ENCODE measurements at places on chromosomes 7 and 10.

- no peak for DNase-seq
Observed at GRCh38 chr10:8013006-8013405, 41.5 kb upstream of the GATA3 start.

DNA sequence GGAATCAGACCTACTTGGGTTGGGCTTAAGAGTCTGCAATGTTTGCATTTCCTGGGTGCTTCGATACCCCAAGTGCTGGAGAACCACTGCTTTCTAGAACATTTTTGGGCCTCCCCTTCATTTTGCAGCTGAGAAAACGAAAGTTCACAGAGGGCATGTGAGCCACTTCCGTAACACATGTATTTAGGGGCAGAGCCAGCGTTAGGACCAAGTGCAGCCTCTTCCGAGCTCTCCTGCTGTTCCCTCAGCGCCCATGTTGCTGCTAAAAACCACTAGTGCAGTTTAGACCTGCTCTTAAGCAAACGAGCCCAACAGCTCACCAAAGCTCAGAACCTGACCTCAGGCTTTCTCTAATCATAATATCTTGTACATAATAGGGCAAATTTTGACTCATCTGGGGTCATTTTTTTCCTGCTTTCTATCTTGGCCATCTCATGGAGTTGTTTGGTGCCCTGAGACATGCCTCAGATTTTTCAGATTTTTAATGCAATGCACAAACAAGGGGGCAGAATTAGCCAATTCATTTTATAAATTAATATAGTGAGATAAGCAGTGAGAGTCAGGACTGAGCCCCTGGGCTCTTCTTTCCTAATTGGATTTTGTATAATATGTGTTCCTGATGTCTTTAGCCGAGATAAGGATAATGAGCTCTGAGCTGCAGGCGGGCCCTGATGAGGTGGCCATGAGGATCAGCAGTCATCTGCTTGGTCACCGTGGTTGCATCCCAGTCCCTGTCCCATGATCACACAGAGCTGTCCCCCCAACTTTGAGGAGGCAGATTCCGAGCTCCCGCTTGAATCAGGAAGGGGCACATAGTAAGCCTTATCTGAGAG is 12.9 kb downstream of the BAG3 start:
- DNase-seq = no peak

GRCh38 chr7:148256433-148256832 is 334.1 kb upstream of the C7orf33 start:
- no peak for DNase-seq

DNA sequence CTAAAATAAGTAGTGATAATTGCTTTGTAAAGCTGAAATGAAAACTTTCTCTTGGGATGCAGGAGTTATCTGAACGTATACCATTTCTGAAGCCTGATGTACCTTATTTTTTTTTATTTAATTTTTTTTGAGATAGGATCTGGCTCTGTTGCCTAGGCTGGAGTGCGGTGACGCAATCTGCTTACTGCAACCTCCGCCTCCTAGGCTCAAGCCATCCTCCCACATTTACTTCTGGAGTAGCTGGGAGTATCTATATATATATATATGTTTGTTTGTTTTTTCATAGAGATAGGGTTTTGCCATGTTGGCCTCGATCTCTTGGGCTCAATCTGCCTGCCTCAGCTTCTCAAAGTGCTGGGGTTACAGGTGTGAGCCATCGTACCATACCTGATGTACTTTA is 2.4 kb downstream of the PMPCB start:
- DNase-seq = no peak

GRCh38 chr7:34137176-34137575 is 231.8 kb downstream of the BMPER start:
- no peak for DNase-seq

- no peak for DNase-seq
Observed at GRCh38 chr7:128843938-128844621, 13.9 kb downstream of the FLNC start.

GRCh38 chr10:97533888-97534287 is 35.2 kb downstream of the UBTD1 start:
- no peak for DNase-seq

GRCh38 chr7:28408960-28409715 is 3.2 kb upstream of the CREB5 start:
- DNase-seq = peak; percentile 69

GRCh38 chr10:21515361-21516241 is 9.9 kb downstream of the SKIDA1 start:
- DNase-seq = no peak

GRCh38 chr10:20674926-20675325 is 222.2 kb downstream of the NEBL start:
- DNase-seq = no peak

DNA sequence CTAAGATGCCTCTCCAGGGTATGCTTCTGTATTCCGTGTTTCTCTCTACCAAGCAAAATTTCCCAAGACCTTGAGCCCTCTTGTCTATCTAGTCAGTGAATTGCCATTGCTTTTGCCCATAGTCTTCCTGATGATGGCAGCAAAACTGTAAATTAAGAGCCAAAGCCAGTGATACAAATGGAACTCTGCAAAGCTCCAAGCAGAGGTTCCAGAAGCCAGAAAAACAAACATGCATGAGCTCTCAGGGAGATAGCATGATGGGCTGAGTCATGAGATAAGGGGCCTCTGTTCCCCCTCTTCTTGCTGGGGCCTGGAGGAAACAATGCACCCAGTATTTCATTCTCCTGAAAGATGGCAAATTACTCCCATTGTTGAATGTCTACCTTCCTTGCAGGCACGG is 24.7 kb downstream of the LSMEM1 start:
- no peak for DNase-seq

DNA sequence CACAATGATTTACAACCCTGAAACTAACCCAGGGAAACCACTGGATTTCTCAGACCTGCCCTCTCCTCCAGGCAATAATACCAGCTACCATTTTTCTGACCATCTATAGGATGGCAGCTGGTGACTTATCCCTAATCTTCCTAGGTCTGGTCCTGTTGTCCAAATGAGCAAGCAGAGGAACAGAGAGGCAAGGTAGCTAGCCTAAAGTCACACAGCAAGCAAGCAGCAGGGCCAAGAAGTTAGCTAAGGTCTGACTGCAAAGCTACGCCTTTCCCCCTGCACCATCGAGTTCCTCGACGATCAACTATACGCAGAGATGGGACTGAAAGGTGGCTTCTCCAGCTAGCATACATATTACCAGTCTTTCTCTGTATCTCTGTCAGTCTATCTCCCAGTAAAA is 25.3 kb downstream of the ATXN7L1 start:
- DNase-seq = no peak

GRCh38 chr10:97183314-97183713 is 2.4 kb downstream of the SLIT1 start:
- no peak for DNase-seq

DNA sequence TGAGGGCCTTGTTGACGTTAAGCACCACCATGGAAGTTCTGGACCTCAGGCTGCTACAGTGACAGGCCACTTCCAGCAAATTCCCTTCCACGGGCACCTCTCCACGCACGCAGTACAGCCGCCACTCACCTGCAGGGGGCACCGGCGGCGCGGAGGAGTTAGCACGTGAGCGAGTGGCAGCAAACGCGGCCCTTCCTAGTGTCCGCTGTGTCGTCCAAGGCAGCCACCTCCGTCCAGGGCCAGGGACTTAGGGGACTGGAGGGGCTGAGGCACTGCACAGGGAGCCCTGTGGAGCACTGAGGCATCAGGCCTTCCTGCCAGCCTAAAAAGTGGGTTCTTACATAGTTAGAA is 164.4 kb downstream of the SVIL start:
- peak; percentile 13 for DNase-seq

DNA sequence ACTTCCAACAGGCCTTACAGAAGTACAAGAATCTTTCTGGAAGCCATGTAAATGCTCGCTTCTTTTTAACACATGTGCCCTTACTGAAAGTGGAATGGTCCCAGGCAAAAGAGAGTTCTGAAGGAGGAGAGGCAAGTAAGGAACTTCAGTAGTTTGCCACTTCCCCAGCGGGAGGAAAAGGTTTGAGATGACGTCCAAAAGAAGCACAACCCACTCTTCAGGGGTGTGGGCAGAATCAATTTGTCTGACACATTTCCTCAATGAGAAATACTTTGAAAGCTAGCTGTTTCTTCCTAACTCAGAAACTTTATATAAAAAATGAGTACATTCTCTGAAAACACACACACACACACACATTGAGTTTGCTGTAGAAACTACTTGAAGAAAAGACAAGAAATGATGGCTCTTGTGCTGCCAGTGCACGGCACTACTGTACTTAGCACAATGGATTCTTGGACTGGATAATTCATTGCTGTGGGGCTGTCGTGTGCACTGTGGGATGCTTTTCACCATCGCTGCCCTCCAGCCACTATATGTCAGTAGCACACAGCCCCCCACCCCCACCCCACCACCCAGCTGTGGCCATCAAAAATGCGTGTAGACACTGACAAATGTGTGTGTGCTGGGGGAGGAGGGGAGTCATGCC is 183.0 kb downstream of the SRPK2 start:
- DNase-seq = no peak

- no peak for DNase-seq
Observed at GRCh38 chr10:125448596-125448995, 234.4 kb downstream of the TEX36 start.

GRCh38 chr7:146554556-146554955 is 438.0 kb downstream of the CNTNAP2 start:
- no peak for DNase-seq

DNA sequence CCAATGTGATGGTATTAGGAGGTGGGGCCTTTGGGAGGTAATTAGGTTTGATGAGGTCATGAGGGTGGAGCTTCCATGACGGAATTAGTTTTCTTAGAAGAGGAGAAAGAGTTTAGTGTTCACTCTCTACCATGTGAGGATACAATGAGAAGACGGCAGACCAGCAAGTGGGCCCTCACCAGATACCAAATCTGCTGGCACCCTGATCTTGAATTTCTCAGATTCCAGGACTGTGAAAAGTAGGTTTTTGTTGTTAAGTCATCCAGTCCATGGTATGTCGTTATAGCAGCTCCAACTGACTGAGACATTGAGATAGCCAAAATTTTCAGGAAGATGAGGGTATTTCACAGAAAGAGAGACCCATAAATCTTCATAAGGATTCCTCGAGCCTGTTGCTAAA is 3.6 kb upstream of the TMEM196 start:
- DNase-seq = no peak

DNA sequence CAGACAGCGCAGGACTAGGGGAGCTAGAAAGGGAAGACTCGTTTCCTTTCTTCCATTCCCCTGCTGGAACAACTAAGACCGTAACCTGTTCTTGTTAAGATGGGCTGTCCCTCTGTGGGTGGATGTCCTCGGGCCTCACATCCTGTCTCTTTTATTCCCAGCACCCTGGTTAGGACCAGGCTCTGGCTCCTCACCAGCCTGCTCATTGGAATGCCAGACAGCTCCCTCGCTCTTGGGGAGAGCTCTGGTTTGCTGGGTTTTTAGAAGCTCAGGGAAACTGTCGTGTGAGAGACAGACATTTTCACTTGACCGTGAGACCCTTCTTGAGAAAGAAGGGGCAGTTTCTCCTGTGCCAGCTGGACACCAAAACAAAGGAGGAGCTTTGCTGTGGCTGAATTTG is 58.1 kb upstream of the HABP2 start:
- no peak for DNase-seq

GRCh38 chr7:99729486-99730237 is 5.3 kb downstream of the CYP3A7 start:
- no peak for DNase-seq

- no peak for DNase-seq
Observed at GRCh38 chr10:85874208-85874607, 492.4 kb downstream of the GRID1 start.

GRCh38 chr7:132488634-132489302 is 87.5 kb downstream of the PLXNA4 start:
- DNase-seq = no peak

GRCh38 chr10:105207476-105207995 is 566.4 kb downstream of the SORCS3 start:
- DNase-seq = no peak

- DNase-seq = no peak
Observed at GRCh38 chr10:112774798-112775197, 175.2 kb upstream of the TCF7L2 start.

DNA sequence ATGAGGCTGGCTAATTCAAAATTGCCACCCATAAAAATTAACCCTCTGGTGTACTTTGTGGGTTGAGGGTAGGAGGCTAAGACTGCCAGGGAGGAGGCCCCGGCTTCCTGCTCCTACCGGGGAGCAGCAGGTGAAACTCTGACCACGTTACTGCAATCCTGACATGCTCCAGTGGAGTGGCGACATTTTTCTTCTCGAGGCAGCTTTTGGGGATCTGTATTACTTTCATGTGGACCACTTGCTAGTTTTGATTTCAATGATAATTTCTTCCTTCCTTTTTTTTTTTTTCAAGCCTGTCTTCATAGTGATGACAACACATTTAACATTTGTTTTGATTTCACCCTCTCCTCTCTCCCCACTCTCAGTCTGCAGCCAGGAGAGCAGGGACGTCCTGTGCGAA is 14.6 kb downstream of the GATA3 start:
- no peak for DNase-seq

DNA sequence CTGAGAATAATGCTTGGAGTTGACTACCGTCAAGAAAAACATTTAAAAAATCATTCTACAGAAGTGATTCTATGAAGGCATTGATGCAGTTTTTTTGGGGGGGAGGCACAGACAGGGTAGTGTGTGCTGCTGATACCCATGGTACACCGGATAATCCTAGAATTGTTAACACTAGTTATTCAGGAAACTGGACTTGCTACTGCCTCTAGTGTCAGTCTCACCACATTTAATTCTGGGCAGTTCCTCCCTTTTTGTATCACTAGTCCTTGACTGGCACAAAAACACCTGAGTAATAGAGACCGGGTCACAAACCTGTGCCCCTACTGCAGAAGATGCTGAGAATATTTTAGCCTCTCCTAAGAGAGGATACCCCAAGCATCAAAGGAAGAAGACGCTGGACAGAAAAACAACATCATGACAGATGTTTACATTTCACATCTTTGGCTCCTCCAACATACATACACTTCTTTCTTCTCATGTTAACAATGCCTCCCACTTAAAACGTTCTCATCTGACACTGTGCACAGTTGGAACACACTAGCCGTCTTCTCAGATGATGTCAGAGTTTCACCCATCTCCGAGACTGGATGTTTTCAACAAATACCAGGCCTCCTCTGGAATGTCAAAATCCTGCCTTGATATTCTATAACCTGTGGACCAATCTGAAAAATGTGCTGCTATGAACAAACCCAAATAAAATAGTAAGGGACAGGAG is 13.1 kb upstream of the TCAF1 start:
- DNase-seq = no peak

GRCh38 chr7:110604885-110605284 is 486.0 kb upstream of the LRRN3 start:
- DNase-seq = no peak

DNA sequence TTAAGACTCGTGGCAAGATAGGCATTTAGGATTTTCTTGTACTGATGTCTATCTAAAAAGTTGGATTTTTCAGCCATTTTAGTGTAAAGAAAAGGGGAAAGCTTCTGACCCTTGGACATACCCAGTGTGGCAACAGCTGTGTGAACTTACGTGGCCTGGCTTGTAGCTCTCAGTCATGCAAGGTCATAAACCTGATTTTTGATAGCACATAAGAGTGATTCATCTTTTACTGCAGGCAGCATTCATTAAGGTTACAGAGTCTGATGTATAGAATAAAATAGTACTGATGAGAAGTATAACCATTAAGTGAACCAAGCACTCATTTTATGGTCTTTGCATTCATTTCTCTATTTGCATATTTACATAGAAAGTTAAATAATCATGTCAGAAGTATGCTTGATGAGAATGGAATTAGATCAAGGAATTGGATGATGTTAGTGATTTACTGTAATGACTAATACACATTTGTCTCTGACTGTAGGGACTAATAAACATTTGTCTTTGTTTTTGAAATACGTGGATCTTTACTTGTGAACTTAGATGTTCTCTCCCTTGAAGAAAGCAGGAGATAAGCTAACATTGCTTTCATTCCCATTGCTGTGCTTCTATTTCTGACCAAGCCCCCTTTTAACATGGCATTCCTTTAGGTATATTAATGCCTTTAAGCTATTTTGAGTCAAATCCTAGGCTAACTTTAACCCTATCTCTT is 88.2 kb downstream of the GSDME start:
- no peak for DNase-seq
